ENCODE measurements at places on chromosomes 7 and 10. TPM values are rescaled to one million over a fixed set of nuclear protein-coding genes. Genes with fewer than 3 reads are reported as not detected.
A peak's percentile ranks its signal among the peaks of the same experiment; 100 is the strongest.

GRCh38 chr10:33189363-33189762, 145.1 kb downstream of the NRP1 start:
- DNase-seq = peak; percentile 66

- no peak for DNase-seq
Measured at GRCh38 chr7:81709836-81710235, 60.0 kb downstream of the HGF start.

GRCh38 chr10:43849551-43849950, 200.9 kb upstream of the ZNF32 start:
- DNase-seq = no peak

DNA sequence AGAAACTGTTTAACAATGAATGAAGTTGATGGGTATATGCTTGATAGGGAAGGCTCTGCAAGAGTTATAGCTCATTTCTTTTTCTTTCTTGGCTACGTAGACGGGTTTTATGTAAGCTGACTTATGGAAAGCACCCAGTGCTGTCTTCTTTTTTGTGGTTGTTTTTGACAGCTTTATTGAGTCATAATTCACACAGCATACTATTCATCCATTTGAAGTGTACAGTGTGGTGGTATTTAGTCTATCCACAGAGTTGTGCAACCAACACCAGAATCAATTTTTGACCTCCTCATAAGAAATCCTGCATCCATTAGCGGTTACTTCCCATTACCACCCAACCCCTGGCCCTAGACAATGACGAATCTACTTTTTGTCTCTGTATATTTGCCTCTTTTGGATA, 240.6 kb upstream of the KIAA1217 start:
- no peak for DNase-seq

GRCh38 chr7:12727455-12728191, 40.2 kb downstream of the ARL4A start:
- DNase-seq = no peak

DNA sequence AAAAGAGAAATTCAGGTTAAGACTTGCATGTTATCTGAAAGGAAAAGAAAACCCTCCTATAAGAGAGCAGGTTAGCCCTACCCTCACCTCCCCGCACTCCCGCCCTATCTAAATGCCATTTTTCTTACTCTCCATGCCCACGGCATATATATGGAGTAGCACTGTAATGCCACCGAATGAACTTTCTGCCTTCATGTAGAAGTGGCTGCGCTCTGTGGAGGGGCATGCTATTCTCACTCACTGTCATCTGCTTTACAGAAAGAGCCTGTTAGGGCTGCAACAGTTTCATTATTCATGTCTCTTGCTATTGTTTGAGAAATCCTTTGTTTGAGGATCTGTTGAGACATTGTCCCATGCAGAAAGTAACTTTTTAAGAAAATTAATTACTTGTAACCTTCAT, 1190.6 kb downstream of the SORCS1 start:
- no peak for DNase-seq

- no peak for DNase-seq
Measured at GRCh38 chr7:42189535-42189934, 47.5 kb downstream of the GLI3 start.

DNA sequence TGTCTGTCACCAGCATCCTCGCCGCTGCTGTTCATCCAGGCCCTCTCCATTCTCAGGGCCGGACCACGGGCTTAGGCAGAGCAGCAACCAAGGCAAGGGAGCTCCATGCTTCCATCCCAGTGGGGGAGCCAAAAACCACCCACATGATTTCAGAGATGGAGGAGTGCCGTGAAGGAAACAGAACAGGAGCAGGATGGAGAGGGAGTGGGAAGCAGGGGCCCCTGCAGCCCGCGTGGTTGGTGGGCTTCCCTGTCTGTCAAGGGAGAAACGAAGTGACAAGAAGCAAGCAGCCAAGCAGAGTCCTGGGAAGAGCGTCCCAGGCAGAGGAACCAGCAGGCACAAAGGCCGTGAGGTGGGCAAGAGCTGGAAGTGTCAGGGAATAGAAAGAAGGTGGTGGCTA, 95.7 kb downstream of the SLIT1 start:
- no peak for DNase-seq

GRCh38 chr7:111763221-111763801, 201.0 kb upstream of the IMMP2L start:
- no peak for DNase-seq

- no peak for DNase-seq
Measured at GRCh38 chr7:106982415-106982814, 62.1 kb upstream of the PRKAR2B start.

GRCh38 chr10:48782386-48782785, 97.7 kb downstream of the WDFY4 start:
- no peak for DNase-seq

- no peak for DNase-seq
Measured at GRCh38 chr7:149245244-149245643, 5.8 kb downstream of the ZNF212 start.

SH2B2 gene
- 13.6 TPM for total RNA-seq

PLXNA4 gene
- not detected for total RNA-seq

MACC1 gene
- 33.2 TPM for total RNA-seq

PPP1R17 gene
- total RNA-seq = not detected

ICA1 gene
- 9.6 TPM for total RNA-seq

SP8 gene
- not detected for total RNA-seq

HECW1 gene
- total RNA-seq = not detected

Data from epithelial cell of proximal tubule (primary cell).